Gastrocnemius medialis (tissue), 4 donors: ENCODE measurements at places on chromosomes 5 and 9.

DNA sequence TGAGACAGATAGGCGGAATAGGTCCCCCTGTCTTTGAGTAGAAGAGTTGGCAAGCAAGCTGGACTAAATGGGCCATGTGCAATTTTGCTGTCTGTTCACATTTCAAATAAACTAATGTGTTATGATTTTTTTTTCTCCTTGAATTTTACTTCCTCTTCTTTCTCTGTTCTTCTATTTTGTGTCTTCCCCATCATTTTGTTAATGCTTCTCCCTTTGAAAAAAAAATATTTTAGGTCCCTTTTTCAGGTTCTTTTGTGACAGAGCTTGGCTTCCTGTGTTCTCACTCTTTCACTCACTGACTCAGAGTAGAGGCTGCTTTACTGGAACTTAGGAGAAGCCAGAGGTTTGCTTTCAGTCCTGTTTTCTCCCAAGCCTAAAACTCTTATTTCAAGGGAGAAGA, 48.1 kb downstream of the PTCD2 start:
- H3K27ac ChIP-seq, result no peak overlapping the region
- no peaks in the 10 kb centered on the region for H3K36me3 ChIP-seq
- no peaks in the 10 kb centered on the region for H3K27me3 ChIP-seq
- H3K4me3 ChIP-seq, result no peak overlapping the region

DNA sequence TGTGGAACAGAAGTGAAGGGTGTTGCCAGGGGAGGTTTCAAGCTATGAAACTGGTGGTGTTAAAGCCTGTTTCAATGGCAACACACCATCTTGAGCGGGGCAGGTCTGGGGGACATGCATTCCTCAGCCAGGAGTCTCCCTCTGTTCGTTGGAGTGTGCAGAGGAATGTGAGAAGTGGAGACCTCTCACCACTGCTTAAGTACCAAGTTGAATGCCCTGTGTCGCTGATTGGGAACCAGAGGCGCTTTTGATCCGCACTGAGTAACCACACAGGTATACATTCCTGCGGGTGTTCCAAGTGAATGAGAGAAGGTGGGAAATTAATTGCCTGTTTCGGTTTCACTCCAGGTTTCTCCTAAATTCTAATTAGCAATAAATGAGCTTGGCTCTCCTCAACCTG, 99.4 kb downstream of the LIX1 start:
- no peaks in the 10 kb centered on the region for H3K27me3 ChIP-seq
- no peak for DNase-seq
- H3K4me3 ChIP-seq, result no peak overlapping the region
- H3K27ac ChIP-seq, result no peak overlapping the region
- no peaks in the 10 kb centered on the region for H3K4me1 ChIP-seq

DNA sequence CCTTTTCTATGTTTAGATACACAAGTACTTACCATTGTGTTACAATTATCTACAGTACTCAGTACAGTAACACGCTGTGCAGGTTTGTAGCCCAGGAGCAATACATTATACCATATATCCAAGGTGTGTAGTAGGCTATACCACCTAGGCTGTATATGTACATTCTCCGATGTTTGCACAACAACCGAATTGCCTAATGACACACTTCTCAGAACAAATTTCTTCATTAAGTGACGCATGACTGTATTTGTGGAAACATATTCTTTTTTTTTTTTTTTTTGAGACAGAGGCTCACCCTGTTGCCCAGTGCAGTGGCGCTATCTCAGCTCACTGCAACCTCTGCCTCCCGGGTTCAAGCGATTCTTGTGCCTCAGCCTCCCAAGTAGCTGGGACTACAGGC, 4.0 kb upstream of the RAD23B start:
- no peaks in the 10 kb centered on the region for H3K27me3 ChIP-seq
- peaks cover 7% of the 10 kb centered on the region for H3K4me1 ChIP-seq
- DNase-seq, result no peak
- H3K36me3 ChIP-seq, result no peaks in the 10 kb centered on the region

GRCh38 chr9:127262602-127263001, 2.0 kb upstream of the GARNL3 start:
- no peak overlapping the region for H3K4me3 ChIP-seq
- no peaks in the 10 kb centered on the region for H3K27me3 ChIP-seq
- H3K27ac ChIP-seq, result no peak overlapping the region
- peaks cover 17% of the 10 kb centered on the region for H3K4me1 ChIP-seq
- DNase-seq, result no peak
- no peaks in the 10 kb centered on the region for H3K36me3 ChIP-seq

DNA sequence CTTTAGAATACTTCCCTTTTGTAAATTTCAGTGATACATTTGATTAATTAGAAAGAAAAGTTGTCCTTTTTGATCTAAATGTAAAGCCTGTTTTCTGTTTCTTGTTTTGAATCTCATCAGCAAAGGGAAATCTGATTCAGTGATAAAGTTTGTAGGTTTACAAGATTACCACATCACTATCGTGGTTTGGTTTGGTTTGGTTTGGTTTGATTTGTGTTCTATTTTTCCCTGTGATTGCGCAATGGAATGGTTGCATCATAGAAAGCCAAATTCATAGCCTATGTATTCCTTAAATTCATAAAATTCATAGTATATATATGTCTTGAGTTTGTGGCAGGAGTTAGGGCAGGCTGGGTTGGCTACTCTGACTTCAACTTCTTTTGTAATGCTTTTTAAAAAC, 15.2 kb downstream of the SRFBP1 start:
- no peaks in the 10 kb centered on the region for H3K4me1 ChIP-seq
- no peak for DNase-seq
- H3K4me3 ChIP-seq, result no peak overlapping the region
- no peak overlapping the region for H3K27ac ChIP-seq
